ENCODE measurements at places on chromosomes 5 and 9.
A peak's percentile ranks its signal among the peaks of the same experiment; 100 is the strongest.

DNA sequence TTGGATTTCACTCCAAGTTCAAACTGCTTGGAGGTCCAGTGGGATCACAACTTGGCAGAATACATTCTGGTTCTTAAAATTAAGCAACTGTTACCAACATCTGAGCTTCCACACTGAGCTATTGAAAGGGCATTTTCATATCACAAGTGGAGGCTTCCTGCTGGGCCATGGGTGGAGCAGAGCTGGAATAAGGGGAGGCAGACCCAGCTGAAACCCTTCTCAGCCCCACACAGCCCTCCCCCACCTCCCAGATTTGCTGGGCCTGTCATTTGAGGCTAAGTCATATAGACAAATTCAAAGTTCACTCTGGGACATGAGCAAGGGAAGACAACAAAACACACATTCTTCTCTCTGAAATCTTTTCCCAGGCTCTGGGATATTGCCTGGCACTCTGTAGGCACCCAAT is 79.9 kb downstream of the ACTL7B start:
- no peak for DNase-seq

DNA sequence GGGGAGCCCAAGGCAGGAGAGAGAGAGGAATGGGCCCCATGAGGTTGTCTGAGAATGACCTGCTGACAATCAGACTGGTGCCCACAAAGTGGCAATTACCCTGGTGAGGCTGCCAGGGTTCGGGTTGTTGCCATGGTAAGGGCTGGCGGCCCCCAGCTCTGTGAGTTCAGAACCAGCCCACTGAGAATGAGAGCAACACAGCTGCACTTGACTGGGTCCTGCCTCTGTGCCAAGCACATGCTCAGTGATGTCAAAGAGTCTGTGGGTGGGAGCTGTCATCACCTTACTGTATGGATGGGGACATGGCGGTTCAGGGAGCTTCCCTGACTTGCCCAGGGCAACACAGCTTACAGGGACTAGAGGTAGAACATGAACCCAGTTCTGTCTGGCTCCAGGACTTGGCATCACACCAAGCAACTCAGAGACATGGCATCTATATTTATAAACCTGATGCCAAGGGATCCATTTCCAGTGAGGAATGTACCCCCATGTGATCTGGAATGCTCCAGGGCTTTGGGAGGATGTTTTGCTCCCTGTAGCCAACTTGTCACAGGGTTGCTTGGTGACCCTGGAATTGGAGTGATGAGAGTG is 38.2 kb upstream of the TEX48 start:
- peak; percentile 44 for DNase-seq

GRCh38 chr9:120723565-120723964 is 9.3 kb upstream of the MEGF9 start:
- peak; percentile 43 for DNase-seq

- no peak for DNase-seq
Measured at GRCh38 chr9:32703635-32704034, 68.2 kb upstream of the TAF1L start.

DNA sequence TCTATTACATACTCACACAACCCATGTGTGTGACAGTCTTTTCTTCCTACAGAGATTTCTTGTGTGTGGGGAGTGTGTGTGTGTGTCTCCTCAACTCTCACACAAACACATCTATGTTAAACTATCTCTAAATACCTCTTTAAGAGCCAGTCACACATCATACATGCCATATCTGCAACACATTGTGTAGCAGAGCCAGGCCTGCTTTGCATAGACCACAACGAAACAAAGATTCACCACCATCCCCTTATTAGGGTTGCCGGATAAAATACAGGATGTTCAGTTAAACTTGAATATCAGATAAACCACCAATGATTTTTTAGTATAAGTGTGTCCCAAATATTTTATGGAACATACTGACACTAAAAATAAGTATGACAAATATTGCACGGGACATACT is 2.3 kb downstream of the FAM170A start:
- no peak for DNase-seq

DNA sequence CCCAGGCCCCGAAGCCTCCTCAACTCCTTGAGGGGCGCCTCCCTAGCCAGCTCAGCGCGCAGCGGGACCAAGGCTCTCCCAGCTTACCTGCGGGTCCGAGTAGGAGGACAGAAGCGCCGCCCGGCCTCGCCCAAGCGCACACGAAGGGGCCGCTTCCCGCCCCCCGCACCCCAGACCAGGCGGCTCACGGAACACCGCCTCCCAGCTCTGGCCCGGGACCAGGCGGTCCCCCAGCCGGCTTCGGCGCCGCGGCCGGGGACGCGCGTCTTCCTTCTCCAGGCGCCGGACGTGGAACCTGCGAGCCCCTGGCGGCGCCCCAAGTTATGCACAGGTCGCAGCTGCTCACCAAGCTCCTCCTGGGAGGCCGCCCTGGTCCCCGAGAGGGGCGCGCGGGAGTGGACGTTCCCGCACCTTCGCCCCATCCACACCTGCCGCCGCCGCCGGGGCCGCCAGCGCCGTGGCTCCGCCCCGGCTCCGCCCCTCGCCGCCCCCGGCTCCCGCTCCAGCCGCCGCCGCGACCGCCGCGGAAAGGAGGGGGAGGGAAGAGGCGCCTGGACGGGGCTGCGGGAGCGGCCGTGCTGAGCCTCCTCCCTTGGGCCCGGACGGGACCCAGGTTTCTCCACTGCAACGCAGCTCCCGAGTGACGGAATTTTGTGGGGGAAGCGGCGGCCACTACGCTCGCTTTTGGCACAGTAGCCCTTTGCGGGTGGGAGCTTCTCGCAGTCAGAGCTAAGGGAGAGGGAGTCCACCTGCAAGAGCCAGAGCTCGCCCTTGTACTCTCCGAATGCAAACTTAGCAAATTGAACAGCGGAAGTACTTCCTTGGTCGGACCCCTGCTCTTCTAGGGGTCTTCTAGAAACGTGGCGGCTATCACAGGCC is 77.5 kb upstream of the IFNE start:
- DNase-seq, result peak; percentile 58

GRCh38 chr9:137975936-137976565 is 98.5 kb downstream of the CACNA1B start:
- DNase-seq, result no peak

- DNase-seq, result no peak
Measured at GRCh38 chr9:101460965-101461364, 25.4 kb upstream of the ALDOB start.

- no peak for DNase-seq
Measured at GRCh38 chr5:644509-644908, 32.4 kb downstream of the CEP72 start.

DNA sequence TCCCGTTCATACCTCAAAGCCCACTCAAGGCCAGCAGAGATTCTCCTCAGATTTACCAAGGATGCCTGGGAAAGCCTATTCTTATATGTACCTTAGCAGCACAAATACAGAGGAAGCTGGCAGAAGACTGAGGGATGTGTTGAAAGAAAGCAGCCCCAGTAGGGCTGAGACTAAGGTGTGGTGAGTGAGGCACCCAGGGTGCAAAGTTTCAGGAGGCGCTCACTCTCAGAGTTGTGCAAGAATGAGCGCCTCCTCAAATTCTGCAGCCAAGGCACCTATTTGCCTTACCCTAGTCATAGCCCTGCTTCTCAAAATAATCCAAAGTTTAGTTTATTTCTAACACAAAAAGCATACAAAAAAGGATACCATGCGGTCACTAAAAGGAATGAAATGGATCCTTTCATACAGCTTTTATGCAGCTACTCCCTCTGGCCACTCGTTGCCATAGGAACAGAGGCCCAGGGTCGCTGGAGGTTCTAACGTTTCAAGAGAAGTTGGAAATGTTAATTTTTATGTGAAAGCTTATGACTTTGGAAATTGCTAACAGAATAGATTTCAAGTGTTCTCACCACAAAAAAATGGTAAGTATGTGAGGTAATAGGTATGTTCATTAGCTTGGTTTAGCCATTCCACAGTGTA is 79.7 kb upstream of the SMIM23 start:
- DNase-seq, result no peak

DNA sequence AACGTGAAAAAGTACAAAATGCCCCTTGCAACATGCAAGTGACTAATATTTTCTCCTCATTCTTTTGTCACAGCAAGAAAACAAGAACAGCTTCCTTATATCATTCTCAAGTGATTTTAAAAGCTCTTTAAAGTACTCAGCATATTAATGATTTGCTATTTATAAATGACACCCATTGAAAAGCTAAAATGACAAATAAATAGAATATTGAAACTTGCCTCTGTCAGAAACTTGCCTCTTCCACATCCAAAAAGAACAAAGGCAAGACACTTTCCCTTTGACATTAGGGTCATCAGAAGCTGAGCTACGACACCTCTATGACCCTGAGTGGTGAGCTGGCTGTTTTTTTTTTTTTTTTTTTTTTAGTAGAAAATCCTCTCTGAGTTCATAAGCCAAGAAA is 339.6 kb upstream of the ITGA1 start:
- DNase-seq, result no peak

GRCh38 chr5:154529282-154529681 is 51.3 kb upstream of the HAND1 start:
- DNase-seq, result no peak

- no peak for DNase-seq
Measured at GRCh38 chr5:59103303-59103702, 520.4 kb downstream of the RAB3C start.

DNA sequence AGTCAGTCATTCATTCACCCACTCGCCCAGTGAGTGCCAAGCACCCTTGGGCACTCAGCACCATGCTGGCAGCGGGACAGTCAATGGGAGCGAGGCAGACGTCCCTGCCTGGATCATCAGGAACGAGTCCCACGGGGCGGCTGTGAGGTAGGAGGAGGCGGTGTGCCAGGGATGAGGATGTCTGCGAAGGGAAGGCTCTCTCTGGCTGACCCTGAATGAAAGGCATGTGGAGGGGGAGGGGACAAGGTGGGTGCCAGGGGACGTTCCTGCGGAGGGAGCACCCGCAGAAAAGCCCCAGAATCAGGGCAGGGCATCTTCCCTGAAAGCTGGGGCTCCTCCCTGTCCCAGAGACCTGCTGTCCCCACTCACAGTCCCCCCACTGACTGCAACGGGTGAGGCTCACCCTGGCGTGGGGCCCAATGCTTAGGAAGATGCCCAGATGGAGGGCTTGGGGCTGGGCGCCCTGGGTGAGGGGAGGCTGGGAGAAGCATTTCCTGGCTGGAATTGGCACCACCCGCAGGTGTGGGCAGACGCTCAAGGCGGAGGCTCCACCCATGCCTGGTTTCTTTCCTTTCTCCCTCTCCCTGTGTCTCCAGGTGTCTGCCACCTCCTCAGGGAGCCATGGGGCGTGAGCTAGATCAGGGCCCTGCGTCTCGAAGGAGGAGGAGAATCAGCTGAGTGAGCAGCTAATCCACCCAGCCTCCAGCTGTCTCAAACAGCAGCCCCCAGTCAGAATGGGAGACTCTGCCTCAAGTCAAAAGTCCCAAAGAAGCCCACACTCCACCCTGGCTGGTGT is 179.0 kb upstream of the PPP1R26 start:
- no peak for DNase-seq

GRCh38 chr9:6833518-6834192 is 75.9 kb downstream of the KDM4C start:
- peak; percentile 11 for DNase-seq

DNA sequence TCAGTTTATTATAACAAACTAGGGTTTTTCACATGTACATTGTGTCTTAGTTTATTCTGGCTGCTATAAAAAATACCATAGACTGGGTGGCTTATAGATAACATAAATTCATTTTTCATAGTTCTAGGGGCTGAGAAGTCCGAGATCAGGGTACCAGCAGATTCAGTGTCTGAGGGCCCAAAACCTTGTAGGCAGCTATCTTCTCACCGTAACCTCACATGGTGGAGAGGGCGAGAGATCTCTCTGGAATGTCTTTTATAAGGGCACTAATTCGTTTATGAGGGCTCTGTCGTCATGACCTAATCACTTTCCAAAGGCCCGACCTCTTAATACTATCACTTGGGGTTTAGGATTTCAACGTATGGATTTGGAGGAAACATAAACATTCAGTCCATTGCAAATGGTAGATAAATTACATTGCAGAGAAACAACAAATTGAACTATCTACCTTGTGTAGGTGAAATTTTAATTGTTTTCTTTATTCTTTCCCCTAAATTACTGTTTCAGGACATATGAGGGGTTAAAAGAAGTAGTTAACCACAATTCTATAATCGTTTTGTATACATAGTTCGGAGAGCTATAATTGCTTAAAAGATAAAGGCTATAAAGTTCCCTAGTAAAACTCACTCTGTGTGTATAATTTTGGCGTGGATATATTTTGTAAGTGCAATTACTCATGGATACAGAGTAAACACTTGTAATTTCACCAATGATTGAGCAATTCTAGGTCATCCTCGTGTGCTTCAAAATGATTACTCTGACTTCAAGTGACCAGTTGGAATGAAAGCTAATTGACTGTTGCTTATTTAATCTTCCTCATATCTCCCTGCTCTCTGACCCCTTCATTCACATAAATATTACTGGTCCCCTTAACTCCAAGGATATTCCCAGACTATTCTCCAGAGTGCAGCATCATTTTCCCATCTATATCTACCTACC is 247.5 kb upstream of the TMEM161B start:
- no peak for DNase-seq

- peak; percentile 88 for DNase-seq
Measured at GRCh38 chr9:86126998-86127972, 27.9 kb upstream of the GOLM1 start.

- peak; percentile 35 for DNase-seq
Measured at GRCh38 chr5:1294835-1295649, at the start of gene TERT. Gene TERT (minus strand): TSS chr5:1295068. CDS start chr5:1294989, 79 bp downstream.
